Panc1 (cell line): ENCODE measurements at places on chromosomes 11 and 22.

GRCh38 chr11:134501406-134502152, 89.5 kb upstream of the B3GAT1 start:
- DNase-seq, result no peak

DNA sequence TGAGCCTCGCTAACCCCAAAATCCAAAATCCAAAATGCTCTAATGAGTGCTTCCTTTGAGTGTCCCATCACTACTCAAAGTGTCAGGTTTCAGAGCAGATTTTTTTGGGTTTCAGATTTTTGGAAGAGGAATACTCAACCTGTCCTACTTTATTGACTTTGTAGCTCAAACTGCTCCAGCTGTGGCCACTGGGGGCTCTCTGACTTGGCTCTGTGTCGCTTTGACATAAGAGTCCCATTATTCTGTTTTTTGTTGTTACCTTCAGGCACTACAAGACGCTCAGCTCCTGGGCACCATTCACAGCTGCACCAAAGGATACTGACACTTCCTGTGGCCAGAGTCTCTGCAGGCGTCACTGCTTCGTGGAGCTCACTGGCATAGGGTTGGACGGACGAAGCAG, 41.1 kb downstream of the PHF21B start:
- no peak for DNase-seq

DNA sequence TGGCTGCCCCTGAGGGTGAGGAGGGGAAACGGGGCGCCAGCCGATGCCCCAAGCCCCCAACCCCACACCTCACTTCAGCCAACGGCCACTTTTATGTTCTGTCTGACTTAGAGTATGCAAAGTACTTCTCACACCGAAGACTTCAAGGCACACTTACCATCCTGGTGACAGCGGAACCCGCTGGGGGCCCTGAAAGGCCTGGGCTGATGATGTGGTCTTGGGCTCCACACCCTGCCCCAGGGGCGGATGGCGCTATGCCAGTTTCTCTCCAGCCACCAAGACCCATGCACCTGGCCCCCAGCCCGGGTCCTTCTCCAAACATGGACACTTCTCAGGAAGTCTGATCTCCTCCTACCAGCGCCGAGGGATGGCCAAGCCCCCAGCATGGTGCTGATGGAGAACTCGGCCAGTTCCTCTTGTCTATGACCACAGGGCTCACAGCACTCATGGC, 175.4 kb downstream of the CTTN start:
- DNase-seq, result no peak

GRCh38 chr11:134749040-134749839, 337.2 kb upstream of the B3GAT1 start:
- no peak for DNase-seq

DNA sequence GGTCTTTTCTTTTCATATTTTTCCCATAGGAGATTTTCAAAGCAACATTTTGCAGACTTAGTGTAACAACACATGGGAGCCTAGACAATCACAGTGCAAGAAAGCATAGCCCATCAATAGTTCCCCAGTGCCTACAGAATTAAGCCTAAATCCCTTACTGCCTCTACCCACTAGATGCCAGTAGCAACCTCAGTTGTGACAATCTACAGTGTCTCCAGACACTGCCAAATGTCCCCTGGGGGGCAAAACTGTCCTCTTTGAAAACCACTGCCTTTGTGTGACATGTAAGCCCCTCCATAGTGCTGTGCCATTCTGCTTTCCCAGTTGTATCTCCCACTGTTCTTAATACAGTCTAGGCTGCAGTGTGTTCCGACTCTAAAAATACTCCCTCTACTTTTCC, 1329.0 kb downstream of the LRRC4C start:
- DNase-seq, result no peak

DNA sequence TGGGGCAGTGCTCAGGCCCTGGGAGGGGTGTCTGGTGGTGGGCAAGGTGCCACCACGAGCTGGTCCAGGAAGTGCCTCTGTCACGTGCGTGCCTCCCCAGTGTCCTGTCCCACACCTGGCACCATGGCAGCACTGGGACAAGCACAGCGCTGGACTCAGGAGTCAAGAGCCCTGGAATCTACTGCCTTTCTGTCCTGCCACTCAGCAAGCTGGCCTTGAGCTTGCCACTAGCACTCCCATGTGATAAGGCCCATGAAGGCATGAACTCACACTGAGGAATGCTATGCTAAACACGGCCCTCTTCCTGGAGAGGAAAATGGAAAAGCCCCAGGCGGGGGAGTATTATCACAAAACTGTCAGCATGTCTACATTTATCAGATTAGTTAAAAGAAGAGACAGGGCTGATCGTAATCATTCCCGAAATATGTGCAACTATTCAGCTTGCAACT, 50.7 kb upstream of the SLC35C1 start:
- no peak for DNase-seq

DNA sequence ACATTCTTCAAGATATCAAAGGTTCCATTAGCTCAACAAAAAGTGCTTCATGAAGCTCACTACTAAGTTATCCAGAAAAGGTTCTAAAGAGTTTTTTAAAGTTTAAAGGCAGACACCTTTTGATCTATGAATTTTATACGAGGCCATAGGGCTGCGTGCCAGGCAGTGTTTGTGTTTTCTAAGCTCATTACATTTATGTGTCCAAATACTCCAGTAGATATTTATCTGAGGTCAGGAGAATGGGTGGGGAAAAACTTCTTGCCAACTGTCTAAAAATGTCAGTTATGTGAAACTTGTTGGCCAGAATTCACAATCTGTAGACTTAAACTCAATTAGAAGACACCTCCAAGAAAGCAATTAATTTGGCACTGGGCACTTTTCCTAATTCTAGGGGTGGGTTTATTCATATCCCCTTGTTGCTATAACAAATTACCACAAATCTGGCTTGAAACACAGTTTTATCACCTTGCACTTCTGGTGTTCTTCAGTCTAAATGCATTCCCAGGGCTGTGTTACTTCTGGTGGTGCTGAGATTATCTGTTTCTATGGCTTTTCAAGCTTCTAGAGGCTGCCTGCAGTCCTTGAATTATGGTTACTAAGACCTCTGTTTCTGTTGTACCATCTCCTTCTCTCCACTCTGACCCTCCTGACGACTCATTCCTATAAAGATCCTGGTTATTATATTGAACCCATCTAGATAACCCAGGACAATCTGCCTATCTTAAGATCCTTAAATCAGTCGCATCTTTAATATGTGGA, 1030.4 kb upstream of the CNTN5 start:
- no peak for DNase-seq

DNA sequence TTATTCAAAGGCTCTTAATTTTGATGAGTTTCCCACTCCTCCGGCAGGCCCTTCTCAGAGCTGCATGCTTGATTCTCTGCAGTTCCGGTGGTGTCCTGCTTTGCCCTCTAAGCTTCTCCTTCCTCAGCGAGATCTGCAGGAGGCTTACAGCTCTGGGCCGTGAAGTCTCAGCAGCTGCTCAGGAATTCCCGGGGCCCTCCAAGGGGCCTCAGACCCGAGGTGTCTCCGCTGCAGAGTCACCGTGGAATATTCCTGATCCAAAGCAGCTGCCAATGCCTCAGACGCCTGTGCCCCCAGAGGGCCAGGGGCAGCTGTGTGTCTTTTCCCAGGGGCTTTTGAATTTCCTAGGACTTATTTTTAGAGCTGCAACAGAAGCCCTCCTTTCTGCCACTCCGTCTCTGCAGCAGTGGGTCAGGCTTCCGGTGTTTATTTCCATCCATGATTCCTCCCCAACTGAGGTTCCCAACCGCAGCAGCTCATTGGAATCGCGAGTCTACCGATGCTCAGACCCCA, 37.2 kb downstream of the RPS6KA4 start:
- no peak for DNase-seq

DNA sequence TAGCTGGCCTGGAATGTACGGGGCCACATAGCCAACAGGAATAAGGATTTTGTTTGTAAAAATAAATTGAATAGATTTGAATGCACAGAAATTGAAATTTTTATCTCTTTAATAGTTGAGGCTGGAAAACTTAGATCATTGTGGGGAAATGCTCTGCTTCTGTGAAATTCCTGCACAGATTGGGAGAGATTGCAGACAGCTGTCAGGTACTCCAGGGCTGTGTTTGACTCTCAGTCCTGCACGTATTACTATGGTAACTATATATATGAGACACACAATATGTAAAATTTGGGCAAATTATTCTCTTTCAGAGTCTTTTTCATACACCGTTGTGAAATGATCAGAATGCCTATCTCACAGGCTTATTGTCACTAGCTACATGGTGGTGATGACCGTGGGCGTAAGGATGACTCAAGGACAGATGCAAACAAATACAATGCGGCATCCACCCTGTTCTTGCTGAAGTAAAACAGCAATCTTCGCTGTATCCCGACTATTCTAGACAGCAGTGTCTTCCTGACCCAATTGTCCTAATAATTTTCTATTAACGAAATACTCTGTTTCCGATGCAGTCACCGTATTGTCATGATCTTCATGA, 79.4 kb downstream of the ZC3H12C start:
- no peak for DNase-seq

DNA sequence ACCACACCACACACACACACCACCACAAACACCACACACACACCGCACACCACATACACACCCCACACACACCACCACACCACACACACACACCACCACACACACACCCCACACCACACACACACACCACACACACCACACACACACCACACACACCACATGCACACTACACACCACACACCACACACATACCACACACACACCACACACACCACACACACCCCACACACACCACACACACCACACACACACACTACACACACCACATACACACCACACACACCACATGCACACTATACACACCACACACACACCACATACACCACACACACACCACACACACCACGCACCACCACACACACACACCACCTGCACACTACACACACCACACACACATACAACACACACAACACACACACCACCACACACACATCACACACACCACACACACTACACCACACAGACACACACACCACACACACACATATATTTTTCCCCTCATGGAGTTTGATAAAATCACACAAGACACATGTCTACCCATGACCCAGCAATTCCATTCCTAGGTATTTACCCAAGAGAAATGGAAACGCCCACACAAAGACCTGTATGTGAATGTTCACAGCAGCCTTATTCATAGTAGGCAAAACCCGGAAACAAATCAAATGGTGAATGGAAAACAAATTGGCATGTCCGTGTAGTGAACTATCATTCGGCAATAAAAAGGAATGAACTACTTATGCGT, 14.3 kb downstream of the CD5 start:
- no peak for DNase-seq

- DNase-seq, result no peak
Observed at GRCh38 chr22:20632518-20632917, 125.1 kb downstream of the MED15 start.

DNA sequence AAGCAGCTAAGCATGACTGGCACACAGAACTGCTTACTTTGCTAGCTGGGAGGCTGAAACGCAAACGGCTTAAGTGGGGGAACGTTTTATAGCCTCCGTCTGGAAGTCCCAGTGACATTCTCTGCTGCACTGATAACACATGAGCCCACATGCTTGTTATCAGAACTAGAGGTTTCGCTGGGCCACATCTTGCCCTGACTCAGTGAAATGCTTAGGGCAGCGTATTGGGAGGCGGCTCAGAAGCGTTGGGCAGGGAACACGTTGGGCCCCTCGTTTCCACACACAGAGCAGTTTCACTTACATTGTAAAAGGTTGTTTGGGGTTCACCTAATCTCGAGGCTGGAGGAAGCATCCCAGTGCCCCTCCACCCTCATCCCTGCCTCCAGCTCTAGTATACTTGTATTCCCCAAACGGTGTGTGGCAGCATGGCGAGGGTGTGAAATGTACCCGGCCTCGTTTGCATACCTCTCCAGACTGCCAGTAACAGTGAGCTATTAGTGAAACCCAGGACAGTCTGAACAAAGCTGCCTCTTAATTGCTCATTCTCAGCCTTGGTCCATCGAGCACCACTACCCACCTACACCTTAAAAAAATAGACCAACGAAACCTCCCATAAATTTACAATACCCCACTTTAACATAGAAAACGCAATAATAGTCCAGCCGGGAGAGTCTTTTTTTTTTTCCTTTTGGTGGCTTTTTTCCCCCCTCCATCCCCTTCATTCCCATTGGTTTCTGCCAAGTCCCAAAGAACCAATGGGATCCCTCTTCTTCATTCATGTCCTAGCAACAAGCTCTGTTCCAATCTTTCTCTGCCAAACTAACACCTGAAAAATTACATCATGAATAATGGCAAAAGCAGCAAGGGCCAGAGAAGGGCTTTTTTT, 218.8 kb upstream of the SORL1-AS1 start:
- DNase-seq, result no peak

DNA sequence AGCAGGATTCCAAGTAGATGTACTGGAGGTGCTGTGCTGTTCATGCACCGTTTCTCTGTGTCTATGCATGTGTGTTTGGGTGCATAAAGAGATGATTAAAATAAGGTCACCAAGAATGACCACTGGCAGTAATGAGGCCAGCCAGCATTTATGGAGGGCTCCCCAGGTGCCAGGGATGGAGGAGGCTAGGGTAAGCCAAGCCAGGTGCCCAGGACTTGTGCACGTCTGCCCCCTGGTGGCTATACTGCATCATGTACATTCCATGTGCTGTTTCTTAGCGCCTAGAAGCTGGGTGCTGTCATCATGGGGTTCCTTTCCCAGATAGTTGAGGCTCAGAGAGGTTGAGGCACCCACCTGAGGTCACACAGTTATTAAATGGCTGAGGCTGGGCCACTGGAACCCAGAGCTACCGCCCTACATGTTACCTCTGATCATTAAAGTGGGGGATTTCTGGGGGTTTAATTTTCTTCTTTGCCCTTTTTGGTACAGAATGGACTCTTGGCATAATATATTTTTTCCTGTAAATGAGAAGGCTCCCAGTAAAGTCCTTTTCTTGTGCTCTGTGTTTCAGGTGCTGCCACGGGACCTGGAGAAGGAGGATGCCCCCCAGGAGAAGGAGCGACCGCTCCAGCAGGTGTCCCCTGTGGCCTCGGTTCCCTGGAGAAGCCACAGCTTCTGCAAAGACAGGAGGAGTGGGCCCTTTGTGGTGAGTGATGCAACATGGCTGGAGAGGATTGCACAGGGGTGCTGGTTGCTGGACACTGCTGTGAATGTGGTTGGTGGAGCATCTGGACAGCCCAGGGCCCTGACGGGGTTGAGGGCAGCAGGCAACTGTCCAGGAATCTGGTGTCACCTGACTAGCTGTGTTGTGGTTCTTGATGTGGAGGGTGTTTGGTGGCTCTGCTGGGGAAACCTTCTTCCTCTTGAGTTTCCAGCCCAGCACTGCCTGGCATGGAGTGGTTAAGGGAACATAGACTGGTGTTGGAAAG, 96.4 kb downstream of the KIAA1671 start:
- DNase-seq, result peak; percentile 33

GRCh38 chr11:78281511-78281910, 92.8 kb downstream of the USP35 start:
- no peak for DNase-seq
